ENCODE measurements at places on chromosomes 16 and 17. TPM values are rescaled to one million over a fixed set of nuclear protein-coding genes. Genes with fewer than 3 reads are reported as not detected.

GRCh38 chr16:81705261-81705660 lies 73.8 kb upstream of the PLCG2 start:
- no peak for DNase-seq

- peak; percentile 95 for DNase-seq
Observed at GRCh38 chr17:35774499-35774898, 13.8 kb downstream of the C17orf50 start.

- DNase-seq: no peak
Observed at GRCh38 chr16:47847220-47847970, 308.4 kb downstream of the ABCC12 start.

DNA sequence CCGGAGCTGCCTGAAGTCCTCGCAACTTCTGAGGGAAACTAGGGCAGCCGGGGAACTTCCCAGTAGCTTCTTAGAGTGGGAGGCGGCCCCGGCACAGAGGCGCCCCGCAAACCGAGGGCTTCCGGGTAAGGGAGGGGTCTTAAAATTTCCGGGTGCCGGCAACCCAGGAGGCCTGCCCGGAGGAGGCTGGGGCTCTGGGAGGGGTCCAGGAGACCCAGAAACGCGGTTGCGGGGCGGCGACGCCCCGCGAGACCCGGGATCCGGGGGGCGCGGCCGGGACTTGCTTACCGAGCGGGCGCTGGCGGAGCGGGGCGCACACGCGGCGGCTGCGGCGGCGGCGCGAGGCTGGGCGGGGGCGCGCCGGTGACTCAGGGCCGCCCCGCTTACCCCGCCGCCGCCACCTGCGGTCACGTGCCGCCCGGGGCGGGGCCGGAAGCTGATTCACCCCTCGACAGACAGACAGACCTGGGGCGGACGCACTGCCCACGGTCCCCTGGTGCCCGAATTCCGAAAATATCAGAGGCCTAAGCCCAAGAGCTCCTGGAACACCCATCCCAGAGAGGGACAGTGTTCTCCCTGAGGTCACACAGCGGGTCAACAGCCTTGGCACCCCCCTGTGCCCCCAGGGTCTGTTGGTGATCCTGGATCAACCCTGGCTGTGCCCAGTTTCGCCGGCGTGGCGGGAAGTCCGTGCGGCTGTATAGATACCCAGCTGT lies at the start of gene FAM83G:
Gene FAM83G, minus strand, starts transcription at position 344 of the 716 bp plus-strand sequence. CDS start 723 bp downstream, outside the sequence.
- peak; percentile 97 for DNase-seq

DNA sequence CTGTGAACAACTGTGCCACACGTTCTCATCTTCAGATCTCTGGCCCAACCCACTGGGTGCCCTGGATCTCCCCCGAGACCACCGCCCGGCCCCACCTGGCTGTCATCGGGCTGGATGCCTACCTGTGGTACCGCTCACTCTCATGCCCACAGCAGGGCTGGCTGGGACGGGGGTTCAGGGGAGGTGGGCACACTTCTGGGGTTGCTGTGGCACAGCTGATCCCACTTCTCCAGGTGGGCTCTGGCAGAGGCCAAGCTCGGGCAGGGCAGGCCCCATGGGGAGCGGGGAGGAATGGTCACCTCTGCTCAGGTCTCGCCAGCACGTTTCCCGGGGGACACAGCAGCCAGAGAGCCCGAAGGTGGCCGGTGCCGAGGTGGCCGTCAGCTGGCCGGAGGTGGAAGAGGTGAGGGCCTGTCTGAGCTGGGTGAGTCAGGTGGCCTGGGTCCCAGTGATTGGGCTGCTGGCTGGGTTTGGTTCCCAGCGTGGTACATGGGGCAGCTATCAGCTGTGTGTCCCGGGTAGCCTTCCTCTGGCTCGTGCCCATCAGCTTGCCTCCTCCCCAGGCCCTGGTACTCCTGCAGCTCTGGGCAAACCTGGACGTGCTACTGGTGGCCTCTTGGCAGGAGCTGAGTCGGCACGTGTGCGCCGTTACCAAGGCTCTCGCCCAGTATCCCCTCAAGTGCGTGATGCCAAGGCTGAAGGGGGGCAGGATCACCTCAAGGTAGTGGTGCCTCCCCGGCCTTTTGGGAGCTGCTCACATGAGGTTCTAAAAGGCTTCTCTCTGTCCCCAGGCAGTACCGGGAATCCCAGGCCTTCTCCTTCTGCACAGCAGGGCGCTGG lies 2.3 kb upstream of the MRPS34 start:
- DNase-seq: peak; percentile 84

GRCh38 chr17:78706271-78706915 lies 75.7 kb downstream of the CYTH1 start:
- DNase-seq: no peak

GRCh38 chr17:61235827-61236197 lies 163.8 kb upstream of the TBX2 start:
- no peak for DNase-seq

- DNase-seq: peak; percentile 91
Observed at GRCh38 chr16:57061084-57061905, 31.1 kb upstream of the CPNE2 start.

DNA sequence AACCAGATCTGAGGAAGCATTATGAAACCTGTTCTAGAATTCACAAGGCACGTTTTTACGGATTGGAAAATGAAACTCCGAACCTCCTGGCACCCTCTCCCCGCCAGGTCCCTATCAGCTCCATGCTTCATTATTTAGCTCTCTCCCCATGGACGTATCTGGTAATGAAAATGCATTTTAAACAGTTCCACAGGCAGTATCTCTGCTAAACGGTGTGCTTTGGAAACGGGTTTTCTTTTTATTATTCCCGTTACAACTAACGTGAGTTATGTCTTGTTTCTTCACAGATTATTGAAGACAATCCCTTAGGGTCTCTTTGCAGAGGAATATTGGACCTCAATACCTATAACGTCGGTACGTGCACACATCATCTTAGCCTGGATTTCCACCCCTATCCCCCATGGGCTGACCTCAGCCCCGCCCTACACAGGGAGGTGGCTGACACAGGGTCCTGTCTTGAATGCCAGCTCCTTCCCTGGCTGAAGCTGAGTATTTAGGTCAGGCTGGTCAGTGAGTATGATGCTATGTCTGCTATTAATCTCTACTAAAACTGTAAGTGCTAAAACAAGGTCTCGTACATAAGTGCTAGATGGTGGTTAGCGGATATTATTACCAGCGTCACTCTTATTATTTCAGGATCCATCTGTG lies 82.9 kb downstream of the SDR42E1 start:
- no peak for DNase-seq

DNA sequence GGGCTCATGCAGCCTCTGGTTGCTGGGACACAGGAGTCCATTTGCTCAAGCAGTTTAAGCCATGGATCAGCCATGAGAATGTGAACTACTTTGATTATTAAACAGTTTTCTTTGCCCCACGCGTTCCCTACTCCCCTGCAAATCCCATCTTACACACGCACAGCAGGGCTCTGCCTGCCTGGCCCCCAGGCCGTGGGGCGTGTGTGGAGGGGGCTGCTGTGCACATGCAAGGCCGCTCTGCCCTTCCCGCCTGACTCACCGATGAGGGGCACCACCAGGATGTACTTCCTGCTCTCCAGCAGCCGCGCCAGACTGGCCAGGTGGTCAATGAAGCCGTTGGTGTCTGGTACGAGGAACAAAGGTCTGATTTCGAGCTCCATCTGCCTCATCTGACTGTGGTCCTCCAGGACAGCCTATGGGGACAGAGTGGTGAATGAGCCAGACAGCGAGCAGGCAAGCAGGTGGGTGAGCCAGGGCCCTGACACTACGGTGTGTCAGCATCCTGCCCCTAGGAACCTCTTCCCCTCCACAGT lies 13.7 kb downstream of the HIC1 start:
- peak; percentile 63 for DNase-seq

GRCh38 chr17:78399693-78400144 lies 21.3 kb downstream of the PGS1 start:
- DNase-seq: peak; percentile 32

DNA sequence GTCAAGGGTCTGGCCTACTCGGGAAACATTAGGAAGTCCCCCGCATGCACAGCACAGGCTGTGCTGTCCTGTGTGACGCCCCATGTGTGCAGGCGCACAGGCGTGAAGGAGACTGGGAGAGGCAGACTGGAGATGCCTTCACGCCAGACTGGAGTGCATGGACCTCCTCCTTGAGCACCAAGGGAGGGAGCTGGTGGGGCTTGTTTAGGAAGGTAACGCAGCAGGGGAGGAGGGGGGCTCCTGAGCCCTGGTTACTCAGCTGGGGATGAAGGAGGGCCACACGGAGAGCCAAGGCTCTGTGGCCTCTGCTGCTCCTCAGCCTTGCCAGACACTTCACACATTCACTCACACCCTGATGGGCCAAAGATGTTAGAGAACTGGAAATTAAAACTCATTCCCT lies 7.7 kb downstream of the HSDL1 start:
- DNase-seq: no peak

DNA sequence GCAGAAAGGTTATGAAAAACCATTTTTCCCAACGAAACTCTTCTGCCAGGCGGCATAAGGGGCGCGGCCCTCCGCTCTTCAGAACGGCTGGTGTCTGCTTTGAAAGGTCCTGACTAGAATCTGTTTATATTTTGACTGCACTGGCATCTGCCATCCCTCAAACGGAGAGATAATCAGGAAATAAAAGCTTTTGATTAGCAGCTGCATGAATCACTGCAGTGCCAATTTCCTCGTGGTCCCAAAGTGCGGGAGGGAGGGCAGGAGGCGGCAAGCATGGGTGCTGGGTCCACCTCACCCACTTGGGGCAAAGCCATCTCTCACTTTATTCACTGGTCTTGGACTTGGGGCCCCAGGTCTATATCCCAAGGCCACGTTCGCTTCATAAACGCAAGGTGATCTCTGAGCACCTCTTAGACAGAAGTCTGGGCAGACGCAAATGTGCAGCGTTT lies 49.7 kb downstream of the TBC1D16 start:
- DNase-seq: peak; percentile 66

- DNase-seq: no peak
Observed at GRCh38 chr17:32385121-32385520, 35.2 kb downstream of the ZNF207 start.

GRCh38 chr16:55379876-55380390 lies 55.9 kb downstream of the IRX6 start:
- DNase-seq: no peak

- no peak for DNase-seq
Observed at GRCh38 chr17:48148029-48148770, 40.6 kb downstream of the SNX11 start.

DNA sequence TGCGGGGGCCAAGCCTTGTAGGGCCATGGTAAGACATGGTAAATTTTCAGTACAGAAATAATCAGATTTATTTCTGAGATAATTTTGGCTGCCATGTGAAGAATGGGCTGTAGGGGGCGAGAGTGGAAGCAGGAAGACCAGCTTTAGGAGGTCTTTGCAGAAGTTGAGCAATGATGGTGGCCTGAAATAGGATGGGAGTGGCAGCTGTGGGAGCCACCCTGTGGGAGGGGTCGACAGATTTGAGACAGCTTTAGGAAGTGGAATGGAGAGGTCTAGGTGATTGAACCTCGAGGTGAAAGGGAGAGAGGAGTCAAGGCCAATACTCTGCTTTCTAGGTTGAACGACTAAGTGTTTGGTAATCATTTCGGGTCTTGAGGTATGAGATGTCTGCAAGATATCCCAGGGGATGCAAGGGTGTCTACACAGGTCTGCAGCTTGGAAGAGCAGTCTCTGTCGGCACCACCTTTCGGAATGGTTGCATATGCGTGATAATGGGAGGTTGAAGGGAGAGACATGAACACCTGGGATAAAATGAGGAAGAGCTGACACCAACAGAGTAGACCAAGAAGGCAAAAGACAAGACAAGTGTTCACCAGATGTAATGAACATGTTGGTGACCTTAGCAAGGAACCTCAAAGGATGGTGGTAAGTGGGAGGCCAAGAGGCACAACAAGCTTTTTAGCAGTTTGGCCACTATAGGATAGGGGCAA lies 4.2 kb upstream of the ATXN7L3 start:
- peak; percentile 91 for DNase-seq

- no peak for DNase-seq
Observed at GRCh38 chr17:29686993-29687590, 64.4 kb upstream of the CORO6 start.

DNA sequence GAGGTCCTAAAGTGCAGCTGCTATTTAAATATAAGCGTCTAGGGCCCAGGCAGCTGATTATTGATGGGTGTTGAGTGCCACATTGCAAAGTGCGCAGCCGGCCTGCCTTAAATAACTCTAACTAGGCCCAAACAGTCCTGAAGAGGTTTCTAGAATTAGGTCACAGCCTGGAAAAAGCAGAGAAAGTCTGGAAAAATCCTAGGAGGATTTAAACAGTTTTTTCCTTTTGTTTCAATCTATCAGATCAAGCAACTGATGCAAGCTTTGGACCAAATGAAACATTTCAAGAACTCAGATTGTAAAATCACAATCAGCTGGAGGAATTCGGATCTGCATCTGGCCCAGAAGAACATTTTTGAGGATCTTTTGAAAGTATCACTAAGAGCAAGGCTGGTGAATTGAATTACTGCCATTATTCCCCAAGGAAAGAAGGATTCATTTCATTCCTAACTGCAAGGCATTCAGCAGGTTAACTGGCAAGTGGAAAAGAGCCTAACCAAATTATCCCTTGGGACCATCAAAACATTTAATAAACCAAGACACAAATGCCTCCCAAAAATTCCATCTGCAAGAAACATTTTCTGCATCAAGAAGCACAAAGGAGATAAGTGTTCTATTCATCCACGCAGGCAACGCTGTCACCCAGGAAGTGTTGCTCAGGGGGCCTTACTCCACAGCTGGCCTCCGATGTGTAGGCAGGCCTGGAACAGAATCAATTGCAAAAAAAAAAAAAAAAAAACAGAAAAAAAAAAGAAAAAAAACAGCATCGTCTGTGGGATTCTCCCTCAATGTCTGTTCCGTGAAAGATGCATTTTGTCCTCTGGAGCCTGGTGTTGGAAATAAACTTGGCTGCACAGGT lies 46.1 kb downstream of the IRX3 start:
- peak; percentile 45 for DNase-seq

DNA sequence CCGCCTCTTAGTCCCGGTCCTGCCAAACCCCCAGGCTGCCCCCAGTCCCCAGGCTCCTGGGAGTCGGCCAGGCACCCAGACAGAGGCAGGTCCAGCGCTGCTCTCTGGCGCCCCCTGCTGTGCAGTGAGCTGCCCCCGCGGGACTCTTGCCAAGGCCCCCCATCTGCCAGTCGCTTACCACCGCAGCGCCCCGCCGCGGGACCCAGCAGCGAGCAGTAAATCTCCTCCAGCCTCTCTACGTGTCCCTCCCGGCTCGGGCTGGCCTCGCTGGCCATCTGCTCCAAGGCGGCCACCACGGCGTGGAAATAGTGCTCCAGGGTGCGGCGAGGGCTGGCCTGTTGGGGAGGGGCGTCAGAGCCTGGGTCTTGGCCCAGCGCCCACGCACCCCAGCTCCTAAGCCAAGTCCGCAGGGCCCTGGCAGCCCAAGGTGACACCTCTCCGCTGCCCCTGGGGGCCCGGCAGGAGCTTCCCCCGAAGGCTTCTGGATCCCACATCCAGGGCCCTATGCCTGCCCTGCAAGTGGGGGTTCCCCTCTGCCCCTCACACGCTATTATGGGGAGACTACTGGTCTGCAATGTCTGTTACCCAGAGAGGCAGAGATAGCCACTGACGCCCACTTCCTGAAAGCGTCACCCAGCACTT lies 33.7 kb upstream of the MFSD6L start:
- DNase-seq: peak; percentile 78

The HAPSTR1 gene
- total RNA-seq: 93.4 TPM

The SHCBP1 gene
- 1.8 TPM for total RNA-seq

The SCGB1C2 gene
- total RNA-seq: not detected

The CCDC78 gene
- 2.2 TPM for total RNA-seq

The CLEC18B gene
- 0.72 TPM for total RNA-seq
